NCI-H1105 treated with DMSO at 0.1 percent for 48 hours (cell line): ENCODE measurements at places on chromosomes 3 and 15.

DNA sequence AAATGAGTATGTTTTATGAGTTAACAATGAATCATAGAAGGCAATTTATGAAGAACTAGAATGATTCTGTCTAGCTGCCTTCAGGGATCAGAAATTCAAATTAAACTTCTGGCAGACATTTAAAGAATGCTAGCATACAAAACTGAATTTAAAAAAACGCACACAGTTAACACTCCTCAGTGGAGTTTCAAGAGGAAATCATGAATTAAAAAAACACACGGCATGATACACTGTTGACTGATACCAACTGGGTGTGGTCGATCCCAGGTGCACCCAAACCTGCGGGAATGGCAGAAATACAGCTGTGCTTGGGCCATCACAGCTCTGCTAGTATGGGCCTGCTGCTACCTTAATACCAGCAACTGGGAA, 526.0 kb downstream of the FOXP1 start:
- peak; percentile 5 for DNase-seq

DNA sequence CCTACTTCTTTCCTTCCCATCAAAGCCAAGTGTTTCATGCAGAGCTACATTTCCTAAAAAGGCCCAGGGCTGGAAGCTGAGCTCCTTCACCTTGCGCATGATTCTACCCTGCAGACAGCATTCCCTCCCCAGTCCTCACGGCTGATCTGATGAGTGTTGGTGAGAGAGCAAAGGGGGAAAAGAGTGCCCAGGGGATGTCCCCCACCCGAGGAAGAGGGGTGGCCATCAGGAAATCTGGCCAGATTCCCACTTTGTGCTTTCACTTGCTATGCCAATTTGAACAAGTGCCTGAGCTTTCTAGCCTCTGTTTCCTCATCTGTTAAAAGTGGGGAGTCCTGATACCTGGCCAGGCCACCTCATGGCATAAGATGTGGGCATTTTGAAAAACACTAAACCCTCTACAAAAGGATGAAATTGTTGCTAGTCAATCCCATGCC, 231.0 kb upstream of the TLE3 start:
- no peak for DNase-seq

DNA sequence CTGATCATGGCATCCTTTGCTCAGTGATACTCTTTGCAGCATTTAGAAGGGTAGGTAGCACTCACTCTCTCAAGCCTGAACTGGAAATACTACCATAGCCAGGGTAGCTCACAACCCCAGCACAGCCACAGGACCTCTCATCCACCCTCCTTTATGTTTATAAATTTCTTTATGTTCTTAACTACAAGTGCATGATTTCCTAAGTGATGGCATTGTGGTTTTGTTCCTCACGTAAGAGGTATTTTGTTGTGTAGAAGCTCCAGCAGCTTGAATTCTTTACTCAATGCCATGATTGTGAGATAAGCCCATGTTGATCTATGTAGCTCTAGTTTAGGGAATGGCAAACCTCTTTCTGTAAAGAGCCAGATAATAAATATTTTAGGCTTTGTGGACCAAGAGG, 7.9 kb upstream of the RTP3 start:
- DNase-seq: no peak

DNA sequence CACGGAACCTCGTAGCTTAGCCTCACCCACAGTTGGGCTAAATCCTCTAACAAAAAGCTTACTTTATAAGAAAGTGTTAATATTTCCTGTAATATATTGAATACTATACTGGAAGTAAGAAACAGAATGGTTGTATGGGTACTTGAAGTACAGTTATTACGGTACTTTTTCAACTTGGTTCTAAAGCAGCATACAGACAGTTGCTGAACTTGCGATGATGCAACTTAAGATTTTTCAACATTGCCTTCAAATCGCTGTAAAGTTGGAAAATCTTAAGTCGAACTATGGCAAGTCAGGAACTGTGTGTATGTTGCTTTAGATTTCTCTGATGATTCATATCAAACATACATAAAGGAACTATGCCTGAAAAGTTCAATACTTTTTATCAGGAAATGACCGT, 204.4 kb upstream of the C2CD4B start:
- DNase-seq: no peak

GRCh38 chr3:101725194-101725889, 928 bp downstream of the CEP97 start:
- peak; percentile 55 for DNase-seq

DNA sequence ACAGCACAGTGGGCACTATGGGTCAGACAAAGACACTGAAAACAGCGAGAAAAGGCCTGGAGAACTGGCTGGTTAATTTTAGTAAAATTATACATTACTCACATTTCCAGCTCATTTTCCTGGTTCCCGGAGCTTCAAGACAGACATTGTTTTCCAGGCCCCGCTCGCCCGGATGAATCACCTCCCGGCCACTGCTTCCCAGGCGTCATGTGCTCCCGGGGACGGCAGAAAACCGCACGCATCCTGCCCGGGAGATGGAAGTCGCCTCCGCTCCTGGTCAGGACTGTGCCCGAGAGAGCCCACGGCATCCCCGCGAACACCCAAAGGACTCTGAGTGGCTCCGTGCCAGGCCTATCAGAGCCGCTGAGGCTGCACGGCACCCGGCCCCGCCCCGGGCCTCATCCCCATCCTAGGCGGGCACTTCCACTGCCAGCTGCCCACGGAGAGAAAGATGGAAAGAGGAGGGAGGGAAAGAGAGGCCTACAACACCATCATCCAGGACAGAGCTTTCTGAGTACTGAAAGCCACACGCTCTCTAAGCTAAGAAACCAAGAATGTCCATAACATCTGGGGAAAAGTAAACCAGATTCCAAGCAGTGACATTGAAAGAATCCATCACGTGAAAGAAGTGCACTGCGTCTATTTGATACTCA, 75.1 kb downstream of the VGLL4 start:
- DNase-seq: no peak

DNA sequence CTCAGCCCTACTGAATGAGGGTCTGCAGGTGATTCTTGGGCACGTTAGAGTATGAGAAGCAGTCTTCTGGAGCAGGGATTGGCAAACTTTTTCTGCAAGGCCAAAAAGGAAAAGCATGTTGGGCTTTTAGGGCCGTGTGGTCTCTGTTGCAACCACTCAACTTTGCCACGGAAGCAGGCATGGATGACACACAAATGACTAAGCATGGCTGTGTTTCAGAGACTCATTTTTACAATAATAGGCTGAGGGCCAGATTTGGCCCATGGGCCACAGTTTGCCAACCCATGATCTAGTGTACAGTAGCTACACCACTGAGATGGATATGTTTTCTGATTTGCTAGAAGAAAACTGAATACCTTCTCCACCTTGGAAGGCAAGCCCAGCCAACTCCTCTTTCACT, 66.1 kb upstream of the PRICKLE2 start:
- DNase-seq: no peak

DNA sequence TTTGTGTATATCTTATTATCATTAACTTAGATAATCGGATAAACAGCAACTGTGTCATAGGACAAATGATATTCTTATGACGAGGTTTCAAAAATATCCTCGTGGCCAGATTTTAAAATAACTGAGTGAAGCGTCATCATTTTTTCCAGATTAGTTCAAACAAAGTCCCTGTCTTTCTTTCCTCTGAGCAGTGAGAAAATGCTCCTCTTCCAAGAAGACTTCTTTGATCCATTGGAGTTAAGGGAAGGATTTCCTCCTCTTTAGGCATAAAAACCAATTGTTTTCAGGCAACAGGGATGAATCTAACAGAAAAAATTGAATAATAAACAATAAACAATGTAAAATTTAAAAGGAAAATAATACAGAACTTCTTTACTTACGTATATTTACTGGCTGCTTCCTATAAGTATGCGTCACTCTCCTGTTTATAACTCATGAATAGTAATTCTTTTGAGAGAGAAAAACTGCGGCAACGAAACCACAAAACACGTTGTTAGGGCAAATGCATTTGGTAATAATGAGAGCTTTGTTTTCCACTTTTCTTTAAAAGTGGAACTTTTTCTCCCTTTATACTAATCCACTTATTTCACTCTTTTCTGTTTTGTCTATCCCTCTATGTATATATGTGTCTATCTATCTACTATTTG, 419.4 kb upstream of the ONECUT1 start:
- DNase-seq: no peak
